ENCODE measurements at places on chromosomes 2 and 18.

DNA sequence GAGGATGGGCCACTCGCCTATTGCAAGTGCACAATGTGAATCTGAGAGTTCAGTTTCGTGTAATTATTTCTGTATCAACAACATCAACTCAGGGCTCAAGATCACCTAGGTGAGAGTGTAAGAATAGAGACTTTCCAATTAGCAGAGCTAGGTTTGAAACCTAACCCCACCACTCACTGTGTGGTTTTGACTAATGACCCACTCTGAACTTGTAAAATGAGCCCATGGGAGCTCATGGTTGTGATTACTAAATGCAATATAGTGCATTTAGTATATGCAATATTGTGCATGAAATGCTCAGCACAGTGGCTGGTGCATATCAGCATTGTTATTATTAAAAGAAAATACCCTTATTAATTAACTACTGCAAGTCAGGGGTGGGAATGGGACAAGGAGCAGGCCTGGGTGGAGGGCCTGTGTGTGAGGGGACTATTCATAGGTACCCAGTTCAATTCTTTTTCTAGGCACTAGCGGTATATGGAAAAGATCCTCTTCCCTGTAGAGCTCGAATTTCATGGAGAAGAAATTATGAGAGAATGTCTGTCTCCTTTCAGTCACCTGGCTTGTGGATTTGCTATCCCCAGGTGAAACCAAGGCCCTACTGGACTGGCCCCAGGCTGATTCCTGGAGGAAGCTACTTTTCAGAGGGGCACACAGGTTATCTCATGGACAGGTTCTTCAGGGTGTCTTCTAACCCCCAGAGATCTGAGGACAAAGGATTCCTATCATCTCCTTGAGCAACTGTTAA, 169.5 kb downstream of the GFPT1 start:
- DNase-seq: no peak

GRCh38 chr2:207711750-207712530, 500 bp downstream of the CCNYL1 start:
- peak; percentile 30 for DNase-seq

- DNase-seq: no peak
These were observed 66.0 kb upstream of the HAAO start for GRCh38 chr2:42858140-42859005.

- DNase-seq: no peak
These were observed 11.7 kb downstream of the TTC32 start for GRCh38 chr2:19890104-19890503.

- DNase-seq: peak; percentile 79
These were observed 370.2 kb upstream of the SLC14A2 start for GRCh38 chr18:45245091-45245511.

GRCh38 chr18:47100212-47100831, 50.0 kb downstream of the HDHD2 start:
- peak; percentile 50 for DNase-seq

GRCh38 chr2:10879624-10880585, 31.8 kb upstream of the KCNF1 start:
- no peak for DNase-seq

DNA sequence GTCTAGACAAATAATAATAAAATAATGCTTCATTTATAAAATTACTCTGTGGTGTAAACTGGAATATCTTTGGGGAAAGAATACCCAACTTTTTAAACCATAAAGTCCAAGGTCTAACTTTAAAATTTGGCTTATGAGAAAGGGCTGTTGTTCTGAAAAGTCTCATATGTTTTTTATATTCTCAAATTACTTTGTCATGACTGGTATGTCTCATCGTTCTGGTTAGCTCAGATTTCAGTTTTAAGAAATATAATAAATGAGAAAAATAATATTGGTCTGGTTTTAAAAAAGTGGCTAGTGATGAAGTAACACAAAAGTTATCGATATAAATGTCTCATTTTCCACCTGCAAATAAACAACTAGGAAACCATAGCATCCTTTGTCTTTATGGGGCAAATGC, 1658.1 kb downstream of the LRP1B start:
- DNase-seq: peak; percentile 10

GRCh38 chr2:189217541-189217940, 38.0 kb upstream of the COL5A2 start:
- peak; percentile 48 for DNase-seq

GRCh38 chr2:17148407-17149145, 369.7 kb downstream of the RAD51AP2 start:
- peak; percentile 25 for DNase-seq

- DNase-seq: no peak
These were observed 26.2 kb downstream of the EPC2 start for GRCh38 chr2:148670773-148671172.

- DNase-seq: peak; percentile 71
These were observed 5.0 kb upstream of the SLC4A3 start for GRCh38 chr2:219622472-219622871.

DNA sequence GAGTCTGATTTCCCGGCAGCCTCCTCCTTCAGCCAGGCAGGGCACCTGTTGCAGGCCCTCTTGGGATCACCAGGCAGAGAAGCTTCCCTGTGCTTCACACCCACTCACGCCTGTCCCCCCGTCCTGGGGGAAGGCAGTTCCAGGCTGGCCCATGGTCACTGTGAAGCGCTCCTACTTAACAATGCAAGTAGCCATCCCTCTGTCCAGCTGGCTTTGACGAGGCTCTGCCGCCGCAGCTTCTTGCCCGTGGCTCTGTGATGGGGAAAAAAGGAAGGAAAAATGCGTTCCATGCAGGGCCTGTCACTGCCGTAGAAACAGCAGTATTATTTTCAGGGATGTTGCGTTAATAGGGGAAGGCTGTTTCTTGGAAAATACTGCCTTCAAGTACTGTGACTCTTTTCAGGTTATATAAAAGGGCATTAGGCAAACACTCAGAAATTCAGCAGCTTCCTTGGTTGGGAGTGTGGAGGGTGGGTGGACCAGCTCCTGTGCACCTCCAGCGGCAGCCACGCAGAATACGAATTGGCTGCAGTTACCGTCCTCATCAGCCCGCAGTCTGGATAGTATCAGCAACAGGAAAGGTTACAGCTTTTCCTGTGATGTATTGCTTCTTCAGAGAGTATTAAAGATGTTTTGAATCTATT, 232.3 kb downstream of the KLHL29 start:
- no peak for DNase-seq

- no peak for DNase-seq
These were observed 133.6 kb downstream of the BCL2 start for GRCh38 chr18:63185984-63186383.

GRCh38 chr2:31331156-31331555, 83.4 kb downstream of the XDH start:
- no peak for DNase-seq

- peak; percentile 31 for DNase-seq
These were observed 280.7 kb upstream of the HNRNPA3 start for GRCh38 chr2:176931588-176932563.

DNA sequence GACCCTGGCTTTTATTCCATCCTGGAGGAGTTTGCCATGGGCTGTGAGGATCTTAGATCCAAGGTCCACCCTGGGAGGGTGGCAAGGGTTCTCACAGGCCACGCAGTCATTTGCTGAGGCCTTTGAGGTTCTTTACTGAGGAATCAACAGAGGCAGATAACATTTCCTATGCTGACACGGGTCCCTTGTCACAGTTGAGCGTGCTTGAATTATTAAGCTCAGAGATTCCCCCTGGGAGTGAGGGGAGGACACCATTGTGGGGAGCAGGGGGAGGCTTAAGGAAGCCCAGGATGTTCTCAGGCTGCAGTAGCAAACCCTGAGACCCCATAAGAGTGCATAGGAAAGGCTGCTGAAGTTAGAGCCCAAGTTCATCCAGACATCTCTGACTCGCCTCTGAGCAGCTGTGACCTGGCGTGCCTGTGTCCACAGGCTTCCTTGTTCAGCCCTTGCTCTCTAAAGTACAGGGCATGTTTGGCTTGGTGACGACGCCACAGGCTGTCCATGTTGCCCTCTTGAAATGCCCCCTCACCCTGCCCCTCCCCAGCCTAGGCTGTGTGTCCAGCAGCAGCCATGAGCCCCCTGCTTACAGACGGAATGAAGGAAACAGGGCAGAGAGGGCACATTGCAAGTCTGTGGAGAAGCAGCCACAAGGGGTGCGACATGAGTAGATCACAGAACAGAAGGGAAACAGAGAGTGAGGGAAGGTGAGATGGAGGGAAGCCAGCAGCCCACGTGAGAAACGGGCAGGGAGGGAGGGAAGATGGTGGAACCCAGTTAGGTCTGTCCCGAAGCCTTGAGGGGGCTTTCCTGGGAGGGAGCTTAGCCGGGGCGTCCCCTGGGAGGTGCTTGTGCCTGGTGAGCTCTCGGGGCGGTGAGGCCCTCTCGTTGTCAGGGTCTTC, 34.0 kb downstream of the NAPG start:
- DNase-seq: peak; percentile 66

GRCh38 chr2:68969736-68970490, 4.5 kb upstream of the GKN1 start:
- no peak for DNase-seq
